ENCODE measurements at places on chromosomes 4 and X.

DNA sequence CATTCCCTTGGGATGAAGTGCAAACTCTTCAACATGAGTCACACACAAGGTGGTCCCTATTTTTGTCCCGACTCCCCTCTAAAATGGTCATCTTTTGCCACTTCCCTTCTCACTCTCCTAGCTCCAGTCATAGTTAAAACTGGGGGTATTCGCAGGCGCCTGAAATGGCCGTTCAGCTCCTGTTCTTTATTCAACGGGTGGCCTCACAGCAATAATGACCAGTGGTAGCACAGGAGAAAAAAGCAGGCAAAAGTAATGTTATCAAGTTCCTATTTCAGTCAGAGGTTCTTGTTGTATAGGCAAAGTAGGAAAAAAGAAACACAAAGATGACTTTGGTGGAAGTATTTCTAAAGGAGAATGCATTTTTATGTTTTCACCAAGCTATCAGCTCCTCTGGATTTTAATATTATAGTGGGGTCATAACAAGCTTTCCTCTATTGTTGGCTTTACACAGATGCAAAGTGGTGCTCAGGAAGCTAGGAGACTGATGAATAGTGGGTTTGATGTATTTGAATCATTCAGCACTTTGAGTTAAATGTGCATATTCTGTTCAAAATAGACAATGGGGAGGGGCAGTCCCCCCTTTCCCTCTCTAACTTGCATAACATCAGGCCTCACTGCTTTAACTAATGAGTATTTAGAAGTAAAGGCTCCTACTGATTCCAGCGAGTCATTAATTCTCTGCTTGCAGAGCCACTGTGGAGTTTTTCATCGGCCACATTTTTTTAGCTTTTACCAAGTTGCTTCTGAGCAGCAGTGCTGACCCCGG lies 171.2 kb upstream of the NDP start:
- no peak for DNase-seq

DNA sequence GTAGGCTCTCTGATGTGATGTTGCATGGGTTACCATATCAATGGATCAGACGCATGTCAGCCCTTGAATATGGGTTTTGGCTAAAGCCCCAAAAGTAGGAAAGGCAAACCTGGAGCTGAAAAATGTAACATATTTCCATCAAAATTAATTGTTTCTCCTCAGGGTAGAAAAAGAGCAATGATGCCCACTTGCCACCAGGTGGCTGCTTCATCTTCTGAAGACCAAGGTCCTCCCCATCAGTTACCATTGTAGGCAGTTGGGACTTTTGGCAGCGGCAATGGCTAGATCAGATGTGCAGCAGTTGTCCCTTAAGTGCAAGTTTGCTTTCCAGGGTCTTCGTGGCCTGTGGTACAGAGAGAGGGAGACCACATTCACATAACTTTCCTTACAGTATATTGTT lies 118.2 kb downstream of the NAF1 start:
- no peak for DNase-seq

GRCh38 chr4:41507291-41507947 lies 30.5 kb upstream of the LIMCH1 start:
- DNase-seq = no peak

DNA sequence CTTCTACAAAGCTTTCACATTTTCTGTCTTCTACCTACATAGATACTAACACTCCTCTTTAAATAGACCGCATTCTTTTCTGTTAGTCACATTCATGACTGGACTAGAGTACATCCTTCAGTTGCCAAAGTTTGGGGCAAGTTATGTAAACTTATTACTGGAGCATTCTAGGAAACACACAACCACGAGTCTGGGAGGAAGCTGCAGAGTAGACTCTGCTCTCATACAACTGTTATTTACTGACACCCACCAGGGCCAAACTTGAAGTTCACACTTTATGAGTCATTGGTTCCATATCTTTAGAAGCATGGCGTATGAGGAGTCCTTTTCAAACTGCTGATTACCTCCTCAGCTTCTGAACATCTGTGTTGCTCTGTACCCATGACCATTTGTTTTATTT lies 87.0 kb downstream of the RNF150 start:
- no peak for DNase-seq

DNA sequence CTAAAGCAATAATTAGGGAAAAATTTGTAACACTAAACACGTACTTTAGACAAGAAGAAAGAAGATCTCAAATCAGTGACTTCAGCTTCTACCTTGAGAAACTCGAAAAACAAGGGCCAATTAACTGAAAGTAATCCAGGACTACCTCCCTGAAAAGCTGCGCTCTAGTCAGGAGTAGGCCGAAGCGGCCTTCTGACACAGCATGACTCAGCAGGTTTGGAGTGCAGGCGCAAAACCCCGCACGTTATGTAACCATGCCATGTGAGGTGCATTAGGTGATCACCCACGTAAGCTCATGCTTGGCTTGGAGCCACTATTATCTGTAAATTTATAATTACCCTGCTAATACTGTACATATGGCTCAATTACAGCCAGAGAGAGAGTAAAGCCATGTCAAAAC lies 52.8 kb upstream of the CCDC149 start:
- no peak for DNase-seq

- DNase-seq = no peak
Observed at GRCh38 chr4:24582235-24582832, 2.0 kb downstream of the DHX15 start.

- DNase-seq = no peak
Observed at GRCh38 chr4:108830509-108831244, 67.8 kb upstream of the ETNPPL start.

- no peak for DNase-seq
Observed at GRCh38 chr4:143362349-143363046, 25.8 kb downstream of the GAB1 start.

- DNase-seq = no peak
Observed at GRCh38 chrX:9610771-9611392, 146.0 kb downstream of the TBL1X start.

GRCh38 chr4:31793907-31794306 lies 1073.7 kb downstream of the PCDH7 start:
- DNase-seq = no peak

GRCh38 chr4:121654738-121655137 lies 42.0 kb downstream of the ANXA5 start:
- DNase-seq = peak; percentile 33

- DNase-seq = no peak
Observed at GRCh38 chr4:73725985-73726384, 14.4 kb upstream of the CXCL8 start.

DNA sequence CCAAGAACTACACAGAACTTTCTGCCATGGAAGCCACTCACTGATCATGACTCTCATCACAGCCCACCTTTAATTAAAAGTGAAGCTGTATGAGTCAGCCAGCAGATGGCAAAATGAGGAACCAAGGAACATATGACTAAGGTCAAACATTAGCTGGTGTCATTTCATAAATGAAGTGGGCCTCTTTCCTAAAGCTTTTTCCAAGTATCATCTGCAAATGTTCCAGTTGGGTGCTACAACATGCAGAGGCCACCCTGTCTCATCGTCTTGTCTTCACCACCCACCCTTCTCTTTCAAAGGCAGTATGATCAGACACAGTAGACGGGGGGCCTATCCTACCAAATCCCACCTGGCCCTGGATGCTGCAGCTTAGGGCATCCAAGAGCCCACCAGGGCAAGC lies 9.2 kb upstream of the EOLA1 start:
- no peak for DNase-seq

GRCh38 chr4:153538487-153539357 lies 72.6 kb downstream of the TMEM131L start:
- no peak for DNase-seq

DNA sequence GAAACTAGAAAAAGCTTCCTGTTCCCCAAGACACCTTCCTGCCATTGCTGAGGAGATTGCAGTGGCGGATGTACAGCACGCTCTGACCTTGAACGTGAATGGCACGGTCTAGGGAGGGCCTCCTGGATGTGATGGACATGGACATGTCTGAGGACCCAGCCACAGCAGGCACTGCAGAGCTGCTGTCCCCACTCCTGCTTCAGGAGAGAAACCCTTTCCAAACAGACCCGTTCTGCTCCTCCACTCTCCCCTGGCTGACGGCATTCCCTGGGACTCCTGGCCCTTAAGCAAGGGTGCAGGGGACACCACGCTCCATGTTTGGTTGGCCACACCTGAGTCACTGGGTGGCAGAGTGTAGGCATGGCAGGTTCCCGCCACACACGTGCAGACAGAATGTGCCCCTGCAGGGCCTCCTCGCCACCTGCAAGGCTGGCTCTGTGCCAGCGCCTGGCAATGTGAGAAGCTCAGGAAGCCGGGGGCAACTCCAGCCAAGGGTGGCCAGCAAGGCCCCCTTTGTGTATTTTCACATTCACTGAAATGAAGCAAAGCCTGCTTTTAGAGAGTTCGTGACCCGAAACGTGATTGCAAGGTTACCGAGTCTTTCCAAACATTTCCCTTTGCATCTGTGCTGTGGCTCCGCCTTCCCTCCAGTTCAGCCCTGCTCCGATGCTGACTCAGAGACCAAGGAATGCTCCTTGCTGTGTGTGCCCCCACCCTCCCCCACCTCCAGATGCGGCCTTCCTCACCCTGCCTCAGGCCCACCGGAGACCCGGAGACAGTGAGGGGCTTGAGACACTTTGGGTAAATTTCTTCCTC lies 46.1 kb downstream of the HTRA3 start:
- no peak for DNase-seq

GRCh38 chrX:37662181-37662580 lies 23.4 kb upstream of the XK start:
- DNase-seq = no peak

DNA sequence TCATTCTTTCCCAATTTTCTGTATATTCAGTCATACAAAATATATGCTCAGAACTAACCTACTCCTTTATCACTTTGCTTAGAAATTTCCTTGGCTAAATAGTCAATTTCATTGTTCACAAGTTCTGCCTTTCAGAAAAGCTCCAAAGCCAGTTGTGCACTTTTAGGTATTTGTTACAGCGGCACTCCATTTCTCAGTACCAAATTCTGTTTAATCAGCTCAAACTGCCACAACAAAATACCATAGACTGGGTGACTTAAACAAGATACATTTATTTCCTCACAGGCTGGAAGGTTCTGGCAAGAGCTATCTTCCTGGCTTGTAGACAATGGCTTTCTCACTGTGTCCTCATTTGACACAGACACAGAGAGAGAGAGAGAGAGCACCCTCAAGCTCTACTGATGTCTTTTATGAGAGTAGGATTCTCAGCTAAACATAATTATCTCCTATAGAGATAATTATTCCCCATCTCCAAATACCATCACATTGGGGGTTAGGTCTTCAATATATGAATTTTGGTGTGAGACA lies 188.8 kb upstream of the FSTL5 start:
- DNase-seq = no peak

GRCh38 chrX:33298622-33299021 lies 87.3 kb upstream of the DMD start:
- no peak for DNase-seq

- no peak for DNase-seq
Observed at GRCh38 chr4:52606726-52607125, 52.4 kb downstream of the USP46 start.

GRCh38 chr4:174764105-174764729 lies 64.8 kb downstream of the GLRA3 start:
- DNase-seq = peak; percentile 18

DNA sequence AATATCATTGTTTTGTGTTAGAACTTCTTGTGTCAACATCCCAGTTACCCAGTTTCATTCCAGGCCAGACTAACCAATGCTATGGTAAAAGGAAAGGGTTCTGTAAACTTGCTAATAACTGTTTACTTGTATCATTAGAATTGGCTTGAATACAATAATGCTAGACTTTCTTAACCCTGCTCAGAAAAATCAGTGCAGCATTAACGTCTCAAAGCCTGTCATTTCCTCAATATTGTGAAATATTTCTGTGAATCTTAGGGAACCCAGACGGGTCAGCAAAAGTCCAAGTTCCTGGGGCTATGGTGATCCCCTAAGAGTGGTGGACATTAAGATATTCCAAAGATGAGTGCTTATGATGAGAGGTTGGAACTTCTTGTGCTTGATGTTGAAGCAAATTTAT lies 541.2 kb upstream of the MAGEB18 start:
- no peak for DNase-seq

DNA sequence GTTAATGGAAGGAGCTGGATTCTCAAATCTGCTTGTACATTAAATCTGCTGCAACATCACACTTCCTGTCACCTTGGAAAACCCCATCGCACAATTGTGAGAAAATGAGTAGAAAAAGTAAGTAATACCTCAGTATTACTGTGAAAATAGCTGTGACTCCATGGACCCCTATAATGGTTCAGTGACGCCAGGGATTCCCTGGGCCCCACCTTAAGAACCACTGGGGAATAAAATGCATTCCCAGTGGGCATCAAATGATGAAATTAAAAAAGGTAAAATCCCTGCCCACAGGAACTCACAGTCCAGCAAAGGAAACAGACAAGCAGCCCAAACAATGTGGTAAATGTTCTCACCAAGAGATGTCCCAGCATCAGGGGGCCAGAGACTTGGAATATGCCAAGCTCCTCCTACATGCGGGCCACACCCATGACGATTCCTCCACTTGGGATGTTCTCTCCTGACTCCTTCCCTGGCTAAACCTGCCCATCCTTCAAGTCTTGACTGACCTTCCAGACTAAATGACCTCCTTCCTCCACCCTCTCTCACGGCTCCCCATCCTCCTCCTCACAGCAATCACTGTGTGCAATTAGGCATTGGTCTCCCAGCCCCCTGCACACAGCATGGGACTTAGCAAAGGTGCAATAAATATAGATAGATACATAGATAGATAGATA lies 2.6 kb downstream of the EVC2 start:
- DNase-seq = no peak

DNA sequence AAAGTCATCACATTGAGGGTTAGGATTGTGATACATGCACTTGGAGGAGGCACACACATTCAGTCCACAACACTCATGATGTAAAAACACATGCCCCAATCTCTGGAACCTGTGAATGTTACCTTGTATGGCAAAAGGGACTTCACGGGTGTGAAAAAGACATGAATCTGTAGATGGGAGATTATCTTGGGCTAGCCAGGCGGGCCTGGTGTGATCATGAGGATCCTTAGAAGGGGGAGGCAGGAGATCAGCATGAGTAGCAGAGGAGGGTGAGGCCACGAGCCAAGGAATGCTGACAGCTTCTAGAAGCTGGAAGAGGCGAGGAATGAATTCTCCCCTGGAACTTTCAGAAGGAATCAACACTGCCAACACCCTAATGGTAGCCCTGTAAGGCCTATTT lies 77.5 kb upstream of the ENPP6 start:
- DNase-seq = no peak

- no peak for DNase-seq
Observed at GRCh38 chr4:155854582-155855226, 11.4 kb downstream of the ASIC5 start.

GRCh38 chrX:119502727-119503483 lies 34.7 kb downstream of the SLC25A5 start:
- DNase-seq = no peak

GRCh38 chrX:132677233-132677716 lies 188.4 kb upstream of the MBNL3 start:
- DNase-seq = no peak
